ENCODE measurements at places on chromosomes 6 and 20.

- DNase-seq: no peak
Measured at GRCh38 chr6:160129881-160130615, 8.4 kb downstream of the SLC22A1 start.

GRCh38 chr6:10861086-10861485 is 20.8 kb downstream of the GCM2 start:
- DNase-seq: no peak

DNA sequence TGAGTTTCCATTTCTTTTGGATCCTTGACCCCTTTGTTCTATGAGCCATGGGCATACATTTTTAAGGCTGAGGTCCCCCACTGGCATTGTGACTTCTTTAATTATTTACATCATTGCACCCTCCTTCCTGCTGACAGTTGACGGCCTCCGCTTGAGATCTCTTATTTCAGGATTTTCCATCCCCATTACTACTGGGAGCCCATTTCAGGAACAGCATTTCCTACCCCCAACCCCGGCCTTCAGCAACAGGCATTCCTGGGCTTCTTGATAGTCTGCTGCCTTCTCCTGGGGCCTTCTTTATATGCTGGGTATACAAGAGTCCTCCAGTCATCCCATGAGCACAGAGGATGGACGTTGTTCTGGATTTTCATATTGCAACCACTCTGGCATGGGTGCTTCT is 3.8 kb downstream of the ULBP1 start:
- no peak for DNase-seq

- DNase-seq: no peak
Measured at GRCh38 chr6:63214816-63215215, 3.5 kb downstream of the FKBP1C start.

- no peak for DNase-seq
Measured at GRCh38 chr6:84392261-84392660, 164.8 kb upstream of the CEP162 start.

- DNase-seq: no peak
Measured at GRCh38 chr6:108562503-108562993, 1.8 kb downstream of the FOXO3 start.
